Endodermal cell (in vitro differentiated cells): ENCODE measurements at places on chromosomes 7 and 10.

DNA sequence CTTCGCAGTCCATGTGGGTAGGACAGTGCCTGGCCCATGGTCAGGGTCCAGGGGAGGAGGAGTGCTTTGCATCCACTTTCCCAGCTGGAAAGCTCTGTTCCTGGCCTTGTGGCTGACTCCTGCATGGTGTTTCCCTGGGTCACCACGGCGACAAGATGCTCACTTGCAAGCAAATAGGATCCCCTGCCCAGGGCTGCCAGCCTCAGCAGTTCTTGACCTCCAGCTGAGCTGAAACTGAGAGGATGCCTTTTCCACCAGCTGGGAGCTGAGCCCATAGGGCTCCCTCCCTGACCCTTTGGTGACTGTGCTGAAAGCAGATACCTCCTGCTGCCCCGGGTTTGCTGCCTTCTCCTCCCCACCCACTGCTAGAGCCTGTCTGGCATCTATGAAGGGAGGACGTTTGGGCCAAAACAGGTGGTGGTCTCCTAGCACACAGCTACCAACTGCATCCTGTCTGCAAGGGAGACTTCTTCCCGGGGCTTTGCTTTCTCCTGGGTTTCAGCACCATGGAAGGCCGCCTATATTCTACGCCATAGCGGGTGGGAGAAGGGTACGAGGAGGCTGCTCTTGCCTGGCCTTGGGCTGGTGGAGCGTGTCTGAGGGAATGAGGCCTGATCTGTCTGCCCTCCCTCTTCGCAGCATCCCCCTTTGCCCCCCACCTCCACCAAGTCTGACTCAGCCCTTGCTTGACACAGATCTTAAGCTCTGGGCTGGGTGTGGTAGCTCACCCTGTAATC, 34.4 kb downstream of the UBTD1 start:
- no peaks in the 10 kb centered on the region for H3K36me3 ChIP-seq
- no peak overlapping the region for H3K4me3 ChIP-seq
- H3K27ac ChIP-seq, result no peak overlapping the region
- no peaks in the 10 kb centered on the region for H3K27me3 ChIP-seq

GRCh38 chr10:119441921-119442757, 100.4 kb downstream of the RGS10 start:
- H3K27ac ChIP-seq, result no peak overlapping the region
- no peaks in the 10 kb centered on the region for H3K4me1 ChIP-seq
- H3K4me3 ChIP-seq, result no peak overlapping the region
- DNase-seq, result no peak
- no peaks in the 10 kb centered on the region for H3K27me3 ChIP-seq

- H3K27ac ChIP-seq, result no peak overlapping the region
- no peak overlapping the region for H3K4me3 ChIP-seq
- H3K36me3 ChIP-seq, result no peaks in the 10 kb centered on the region
- DNase-seq, result no peak
These were observed 237.0 kb downstream of the SDK1 start for GRCh38 chr7:3538041-3538440.

DNA sequence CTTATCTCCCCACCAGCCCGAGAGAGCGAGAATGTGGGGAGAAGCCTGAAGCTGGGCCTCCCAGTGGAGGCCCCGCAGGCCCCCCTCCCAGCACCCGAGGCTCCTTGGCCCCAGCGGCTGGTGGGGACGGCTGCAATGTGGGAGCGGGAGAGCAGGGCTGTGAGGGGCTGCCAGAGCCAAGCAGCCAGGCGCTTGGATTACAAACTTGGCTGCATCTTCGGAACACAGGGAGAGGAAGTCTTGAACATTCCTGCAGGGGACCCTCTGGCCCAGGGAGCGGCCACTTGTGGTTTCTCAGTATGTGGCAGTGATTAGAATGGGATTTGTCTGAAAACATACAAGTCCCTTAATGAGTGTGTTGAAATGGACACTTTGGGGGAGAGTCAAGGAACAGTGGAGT, 23.2 kb downstream of the ELN start:
- H3K27ac ChIP-seq, result no peak overlapping the region
- peaks cover 6% of the 10 kb centered on the region for H3K4me1 ChIP-seq
- no peak for DNase-seq

DNA sequence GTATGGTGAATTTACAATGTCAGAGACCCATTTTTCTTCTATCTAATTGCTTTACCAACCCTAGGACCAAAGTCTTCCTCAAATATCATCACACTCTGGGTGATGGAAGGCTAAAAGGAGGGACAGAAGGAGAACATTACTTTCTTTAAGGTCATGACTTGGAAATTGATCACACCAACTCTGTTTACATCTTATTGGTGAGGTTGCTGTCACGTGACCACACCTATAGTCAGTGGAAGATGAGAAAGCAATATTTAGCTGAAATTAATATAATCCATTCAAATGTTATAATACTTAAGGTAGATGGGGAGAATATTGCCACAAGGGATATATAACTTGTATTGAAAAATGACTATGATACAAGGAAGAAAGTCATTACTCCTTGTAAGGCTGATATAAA, 183.6 kb upstream of the SMIM30 start:
- no peaks in the 10 kb centered on the region for H3K36me3 ChIP-seq
- H3K4me3 ChIP-seq, result no peak overlapping the region
- no peak overlapping the region for H3K27ac ChIP-seq
- peaks cover 6% of the 10 kb centered on the region for H3K27me3 ChIP-seq
- H3K4me1 ChIP-seq, result no peaks in the 10 kb centered on the region
- no peak for DNase-seq

DNA sequence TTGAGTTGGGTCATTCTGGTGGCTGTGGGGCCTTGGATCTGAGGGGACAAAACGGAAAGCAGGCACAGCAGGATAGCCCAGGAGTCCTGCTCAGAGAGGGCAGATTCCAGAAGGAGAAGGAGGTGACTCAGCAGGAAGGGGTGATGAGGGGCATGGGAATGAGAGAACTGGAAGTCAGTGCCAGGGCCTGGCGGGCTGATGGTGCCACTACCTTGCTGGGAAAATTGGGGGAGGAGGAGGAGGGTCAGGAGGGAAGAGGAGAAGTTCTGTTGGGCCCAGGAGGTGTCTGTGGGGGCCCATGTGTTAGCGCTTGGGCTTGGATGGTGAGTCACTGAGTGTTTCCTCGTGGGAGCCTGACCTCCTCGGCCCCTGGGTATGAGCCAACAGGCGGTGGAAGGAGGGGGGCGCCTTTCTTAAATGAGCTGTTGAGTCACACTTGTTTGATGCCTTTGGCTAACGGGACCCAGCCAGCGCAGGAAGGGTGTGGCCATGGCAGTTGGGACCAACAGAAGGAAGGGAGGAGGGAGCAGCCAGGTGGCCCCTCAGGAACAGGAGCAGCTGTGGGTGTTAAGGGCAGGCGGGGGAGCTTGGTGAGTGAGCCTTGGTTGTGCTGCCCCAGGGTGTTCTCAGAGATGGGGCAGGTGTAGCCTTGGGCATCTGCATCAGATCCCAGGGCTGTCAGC, 130.0 kb upstream of the BTBD16 start:
- no peak for DNase-seq
- H3K4me3 ChIP-seq, result no peak overlapping the region
- peaks cover 7% of the 10 kb centered on the region for H3K4me1 ChIP-seq
- no peaks in the 10 kb centered on the region for H3K27me3 ChIP-seq

- H3K27me3 ChIP-seq, result no peaks in the 10 kb centered on the region
- no peaks in the 10 kb centered on the region for H3K4me1 ChIP-seq
- peaks cover 43% of the 10 kb centered on the region for H3K36me3 ChIP-seq
- H3K4me3 ChIP-seq, result no peak overlapping the region
These were observed 9.3 kb downstream of the DAGLB start for GRCh38 chr7:6438427-6438826.

DNA sequence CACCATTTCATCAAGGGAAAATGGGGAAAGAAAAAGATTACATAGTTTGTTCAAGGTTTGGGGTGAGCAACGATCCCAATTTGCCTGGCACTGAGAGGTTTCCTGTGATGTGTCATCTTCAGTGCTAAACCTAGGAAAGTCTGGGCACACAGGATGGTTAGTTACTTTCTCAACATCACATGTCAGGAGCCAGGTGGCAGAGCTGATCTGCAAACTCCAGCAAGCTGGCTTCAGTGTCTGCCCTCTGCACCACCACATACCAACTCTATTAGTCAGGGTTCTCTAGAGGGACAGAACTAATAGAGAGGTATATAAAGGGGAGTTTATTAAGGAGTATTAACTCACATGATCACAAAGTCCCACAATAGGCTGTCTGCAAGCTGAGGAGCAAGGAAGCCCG, 11.3 kb downstream of the ADAM12 start:
- H3K27ac ChIP-seq, result no peak overlapping the region
- H3K36me3 ChIP-seq, result no peaks in the 10 kb centered on the region
- DNase-seq, result no peak
- H3K27me3 ChIP-seq, result no peaks in the 10 kb centered on the region
- no peak overlapping the region for H3K4me3 ChIP-seq

DNA sequence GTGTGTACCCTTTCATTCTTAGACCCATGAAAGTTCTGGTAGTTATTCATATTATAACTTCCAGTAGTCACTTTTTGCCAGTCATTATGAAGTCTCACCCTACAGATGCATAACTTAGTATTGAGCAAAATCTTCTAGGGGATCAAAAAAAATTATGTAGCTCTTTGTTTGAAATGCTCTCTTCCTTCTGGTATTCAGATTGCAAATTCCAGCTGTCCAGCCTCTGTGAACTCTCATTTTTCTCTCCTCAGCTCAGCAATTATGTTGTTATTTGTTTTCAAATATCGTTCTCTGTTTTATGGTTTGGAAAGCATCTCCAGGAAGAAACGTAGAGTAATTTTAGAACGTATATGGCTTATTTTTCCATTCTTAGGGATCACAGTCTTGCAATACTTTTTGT, 442.5 kb downstream of the SEMA3D start:
- H3K27ac ChIP-seq, result no peak overlapping the region
- DNase-seq, result no peak
- no peak overlapping the region for H3K4me3 ChIP-seq
- H3K27me3 ChIP-seq, result no peaks in the 10 kb centered on the region
- no peaks in the 10 kb centered on the region for H3K4me1 ChIP-seq

DNA sequence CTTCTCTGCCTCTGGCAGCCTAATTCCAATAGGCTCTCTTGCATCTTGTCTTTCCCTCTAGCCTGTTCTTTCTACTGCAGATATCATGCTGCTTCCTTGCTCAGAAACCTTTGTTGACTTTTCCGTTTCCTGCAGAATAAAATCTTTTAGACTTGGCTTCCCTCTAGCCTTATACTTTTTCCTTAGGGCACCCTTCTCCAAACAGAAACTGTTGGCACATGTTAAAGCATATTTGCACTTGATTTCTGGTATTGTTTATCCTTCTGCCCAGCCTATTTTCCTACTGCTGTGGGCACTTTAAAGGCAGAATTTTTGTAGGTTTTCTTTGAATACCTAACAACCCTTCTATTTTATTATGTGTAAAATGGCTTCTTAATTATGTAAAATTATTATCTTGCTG, 4.6 kb downstream of the GNAI1 start:
- no peaks in the 10 kb centered on the region for H3K27me3 ChIP-seq
- no peaks in the 10 kb centered on the region for H3K36me3 ChIP-seq
- no peak for DNase-seq
- H3K27ac ChIP-seq, result no peak overlapping the region
- no peak overlapping the region for H3K4me3 ChIP-seq

DNA sequence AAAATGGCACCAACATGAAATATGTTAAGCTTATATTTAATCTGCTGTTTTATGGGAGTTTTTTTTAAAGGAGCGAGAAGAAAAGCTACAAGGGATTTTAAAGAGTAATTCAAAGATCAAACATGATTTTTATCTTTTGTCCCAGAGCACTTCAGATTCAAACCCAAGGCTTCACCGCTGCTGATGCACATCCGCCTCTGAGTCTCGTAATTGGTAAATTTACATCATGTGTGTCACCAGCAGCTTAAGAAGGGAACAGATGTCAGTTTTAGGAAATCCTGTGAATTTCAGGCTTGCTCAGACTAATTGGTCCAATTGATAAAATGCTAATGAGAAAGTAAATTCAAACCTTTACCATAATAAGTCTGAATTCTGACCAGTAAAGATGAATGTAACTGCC, 406.3 kb downstream of the GFRA1 start:
- peaks cover under 1% of the 10 kb centered on the region for H3K4me1 ChIP-seq
- DNase-seq, result no peak
- no peaks in the 10 kb centered on the region for H3K36me3 ChIP-seq
- H3K27ac ChIP-seq, result no peak overlapping the region

DNA sequence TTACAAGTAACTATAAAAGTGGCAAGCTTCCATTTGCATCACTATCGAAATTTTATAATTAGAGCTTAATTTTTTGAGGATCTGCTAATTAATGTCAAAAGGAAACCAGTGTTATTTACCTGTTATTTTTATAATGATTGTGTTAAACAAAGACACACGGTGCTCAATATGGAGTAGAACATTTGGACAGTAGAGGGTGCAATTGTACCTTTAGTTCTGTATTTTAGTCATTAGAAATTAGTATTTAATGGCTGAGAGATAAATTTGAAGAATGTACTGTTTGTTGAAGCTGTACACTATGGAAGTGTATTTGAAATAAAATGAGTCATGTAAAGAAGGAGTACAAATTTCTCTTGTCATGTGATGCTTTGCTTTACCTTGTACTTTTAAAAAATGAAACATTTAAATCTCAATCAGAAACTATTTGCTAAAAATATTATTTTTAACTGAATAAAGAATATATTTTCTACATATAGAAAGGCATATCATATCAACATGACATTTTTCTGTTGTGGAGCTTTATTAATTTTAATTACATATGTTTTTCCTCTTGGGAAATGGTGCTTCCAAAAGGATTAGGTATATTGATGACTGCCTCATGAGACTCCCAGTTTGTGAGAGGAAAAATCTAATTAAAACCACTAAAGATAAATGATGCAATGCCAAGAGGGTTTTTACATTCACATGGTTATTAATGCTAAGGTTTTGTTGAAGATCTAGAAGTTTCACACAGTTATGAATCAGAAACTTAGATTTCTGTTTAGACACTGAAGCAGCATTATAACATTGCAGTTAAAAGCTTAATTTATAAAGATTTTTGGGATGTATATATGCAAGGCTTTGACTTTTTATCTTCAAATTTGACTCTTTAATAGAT, 10.4 kb upstream of the PRKG1 start:
- H3K27ac ChIP-seq, result no peak overlapping the region
- no peaks in the 10 kb centered on the region for H3K36me3 ChIP-seq
- no peak overlapping the region for H3K4me3 ChIP-seq
- DNase-seq, result no peak
- no peaks in the 10 kb centered on the region for H3K4me1 ChIP-seq
- H3K27me3 ChIP-seq, result no peaks in the 10 kb centered on the region

DNA sequence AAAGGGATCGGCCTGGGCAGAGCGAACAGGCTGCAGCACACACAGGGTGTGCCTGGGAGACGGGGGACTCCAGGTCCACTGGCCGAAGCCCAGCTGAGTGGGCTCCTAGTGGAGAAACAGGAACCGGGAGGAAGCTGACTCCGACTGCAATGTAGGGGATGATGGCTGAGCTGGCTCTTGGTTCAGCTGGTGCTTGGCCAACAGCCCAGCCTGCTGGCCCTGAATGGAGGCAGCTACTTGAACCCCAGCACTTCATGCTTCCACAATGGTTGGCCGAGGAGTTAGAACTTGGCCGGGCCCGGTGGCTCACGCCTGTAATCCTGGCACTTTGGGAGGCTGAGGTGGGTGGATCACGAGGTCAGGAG, 27.0 kb upstream of the FRAT2 start:
- no peaks in the 10 kb centered on the region for H3K27me3 ChIP-seq
- H3K27ac ChIP-seq, result no peak overlapping the region
- no peaks in the 10 kb centered on the region for H3K4me1 ChIP-seq
- H3K36me3 ChIP-seq, result peaks cover 42% of the 10 kb centered on the region

GRCh38 chr7:25895792-25896171, 256.2 kb upstream of the NFE2L3 start:
- H3K4me1 ChIP-seq, result no peaks in the 10 kb centered on the region
- H3K36me3 ChIP-seq, result no peaks in the 10 kb centered on the region
- peak overlapping the region; percentile 54 for H3K4me3 ChIP-seq
- H3K27me3 ChIP-seq, result no peaks in the 10 kb centered on the region
- no peak overlapping the region for H3K27ac ChIP-seq
- peak; percentile 68 for DNase-seq
